ENCODE measurements at places on chromosomes 1 and 21.

DNA sequence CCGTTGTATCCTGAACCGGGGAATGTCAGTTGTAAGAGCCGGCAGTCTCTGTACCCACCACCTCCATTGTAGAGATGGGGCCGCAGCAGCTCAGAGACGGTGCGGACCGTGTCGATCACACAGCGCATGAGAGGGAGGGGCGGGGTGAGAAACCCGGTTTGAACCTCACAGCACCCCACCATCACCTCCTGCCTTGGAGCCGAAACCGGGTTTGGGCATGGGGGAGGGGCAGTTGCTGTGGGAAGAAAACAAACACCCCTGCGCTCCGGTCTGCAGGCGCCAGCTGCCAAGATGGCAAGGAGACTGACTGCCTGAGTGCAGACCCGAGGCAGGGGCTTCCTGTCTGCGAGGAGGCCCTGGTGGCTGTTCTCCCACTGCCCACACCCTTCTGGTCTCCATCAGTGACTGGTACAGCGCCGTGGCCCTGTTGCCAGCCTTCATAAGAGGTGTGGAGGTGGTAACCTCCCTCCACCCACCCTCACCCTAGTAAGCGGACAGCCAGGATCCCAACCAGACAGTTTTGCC is 69.2 kb upstream of the SSBP3 start:
- no peak for DNase-seq

GRCh38 chr21:43005635-43006034 is 31.3 kb downstream of the PKNOX1 start:
- DNase-seq, result no peak

GRCh38 chr1:162627662-162628296 is 4.5 kb upstream of the DDR2 start:
- DNase-seq, result no peak

- peak; percentile 8 for DNase-seq
These were observed 52.5 kb downstream of the CDC14A start for GRCh38 chr1:100404821-100405220.

- no peak for DNase-seq
These were observed 9.0 kb downstream of the TNFRSF25 start for GRCh38 chr1:6456800-6457466.
